ENCODE measurements at places on chromosomes 3 and 15.

- DNase-seq = no peak
These were observed 321.0 kb upstream of the C2CD4B start for GRCh38 chr15:62486041-62486440.

DNA sequence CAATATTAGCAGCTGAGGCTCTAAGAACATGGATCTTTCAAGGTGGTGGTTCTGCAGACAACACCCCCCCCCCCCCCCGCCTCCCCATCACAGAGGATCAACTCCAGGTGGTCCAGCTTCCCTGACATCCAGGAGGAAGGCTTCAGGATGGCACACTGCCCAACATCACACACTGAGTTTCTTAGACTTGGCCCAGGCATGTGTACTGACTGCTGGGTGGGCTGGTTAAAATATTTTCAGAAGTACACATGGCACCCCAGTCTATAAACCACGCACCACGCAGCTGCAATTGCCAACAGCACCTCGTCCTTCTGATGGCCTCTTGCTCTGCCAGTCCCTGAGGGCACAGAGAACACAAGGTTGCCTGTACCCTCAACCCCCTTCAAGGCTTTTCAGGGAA is 22.1 kb downstream of the SRPRB start:
- no peak for DNase-seq

DNA sequence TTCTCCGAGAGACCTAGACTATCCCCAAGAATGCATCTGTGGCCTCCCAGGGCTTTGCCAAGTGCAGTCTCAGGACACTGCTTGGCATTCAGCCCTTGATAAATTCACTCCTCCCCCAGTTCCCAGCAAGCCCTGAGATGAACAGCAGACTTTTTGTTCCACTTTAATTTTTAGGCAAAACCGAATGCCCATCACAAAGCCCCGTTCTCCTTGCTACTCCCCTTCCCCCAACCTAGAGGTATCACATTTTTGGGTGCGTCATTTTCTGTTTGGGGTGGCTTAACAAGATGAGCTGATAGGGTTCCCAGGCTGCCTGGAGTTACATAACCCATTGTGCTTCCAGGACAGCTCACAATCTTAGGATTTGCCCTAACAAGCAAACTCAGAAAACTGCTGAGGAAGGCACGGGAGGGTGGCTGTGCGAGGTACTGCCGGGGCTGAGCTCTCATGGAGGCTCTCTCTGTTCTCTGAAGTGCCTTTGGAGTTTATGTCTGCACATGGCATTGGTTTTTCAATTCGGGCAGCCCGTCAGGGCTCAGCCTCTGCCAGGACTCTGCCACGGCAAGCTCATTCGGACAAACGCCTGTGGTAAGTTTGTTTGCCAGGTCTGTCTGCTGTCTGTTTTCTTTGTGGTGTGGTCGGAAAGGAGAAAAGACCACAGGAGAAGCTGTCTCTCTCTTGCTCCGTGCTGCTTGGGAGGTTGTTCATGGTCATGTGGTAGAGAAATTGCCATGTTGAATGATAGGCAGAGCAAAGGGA is at the start of gene TRAK1:
TSS of gene TRAK1 (plus strand) at position 385 of the 759 bp plus-strand sequence. CDS start at position 498, 113 bp downstream.
- no peak for DNase-seq

DNA sequence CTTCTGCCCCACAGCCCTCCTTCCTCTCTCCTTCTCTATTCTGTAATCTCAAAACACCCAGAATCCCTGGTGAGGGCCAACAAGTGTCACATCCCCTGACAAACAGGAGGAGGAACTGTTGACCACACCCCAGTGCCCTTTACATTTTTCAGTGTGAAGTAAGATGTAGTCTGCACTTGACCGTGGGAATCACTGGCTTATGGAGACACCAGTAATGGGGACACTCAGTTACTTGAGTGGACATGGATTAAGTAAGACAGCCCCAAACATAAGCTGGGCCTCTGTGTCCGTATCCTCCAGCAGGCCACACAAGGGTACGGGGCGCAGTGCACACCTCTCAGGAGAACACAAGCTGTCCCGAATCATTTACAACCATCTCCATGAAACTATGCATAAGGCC is 28.4 kb upstream of the LIMD1 start:
- DNase-seq = no peak

GRCh38 chr3:194128202-194128918 is 7.6 kb upstream of the HES1 start:
- no peak for DNase-seq
